C1 segment of cervical spinal cord (tissue), 14 donors: ENCODE measurements at places on chromosomes 7 and 10.

- no peak for DNase-seq
Observed at GRCh38 chr7:38160003-38160571, 18.0 kb upstream of the STARD3NL start.

DNA sequence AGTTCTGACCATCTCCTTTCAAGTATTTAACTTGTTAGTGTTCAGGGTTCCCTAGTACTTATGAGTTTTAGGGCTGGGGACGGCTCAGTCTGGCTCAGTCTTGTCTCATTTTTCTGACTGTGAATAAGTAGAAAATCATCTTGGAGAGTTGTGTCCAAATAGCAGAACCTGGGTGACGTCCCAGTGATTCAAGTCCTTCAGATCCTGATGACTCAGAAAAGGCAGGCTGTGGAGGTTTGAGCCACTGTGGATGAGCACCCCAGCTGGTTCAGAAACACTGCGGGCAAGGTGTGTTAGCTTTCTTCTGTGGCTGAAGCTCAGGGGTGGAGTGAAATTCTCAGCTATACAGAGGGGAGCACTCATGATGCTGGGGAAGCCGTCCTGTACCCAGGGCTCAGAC lies 154.4 kb upstream of the NPY start:
- DNase-seq, result no peak

- no peak for DNase-seq
Observed at GRCh38 chr7:7563269-7563668, 3.4 kb upstream of the MIOS start.

DNA sequence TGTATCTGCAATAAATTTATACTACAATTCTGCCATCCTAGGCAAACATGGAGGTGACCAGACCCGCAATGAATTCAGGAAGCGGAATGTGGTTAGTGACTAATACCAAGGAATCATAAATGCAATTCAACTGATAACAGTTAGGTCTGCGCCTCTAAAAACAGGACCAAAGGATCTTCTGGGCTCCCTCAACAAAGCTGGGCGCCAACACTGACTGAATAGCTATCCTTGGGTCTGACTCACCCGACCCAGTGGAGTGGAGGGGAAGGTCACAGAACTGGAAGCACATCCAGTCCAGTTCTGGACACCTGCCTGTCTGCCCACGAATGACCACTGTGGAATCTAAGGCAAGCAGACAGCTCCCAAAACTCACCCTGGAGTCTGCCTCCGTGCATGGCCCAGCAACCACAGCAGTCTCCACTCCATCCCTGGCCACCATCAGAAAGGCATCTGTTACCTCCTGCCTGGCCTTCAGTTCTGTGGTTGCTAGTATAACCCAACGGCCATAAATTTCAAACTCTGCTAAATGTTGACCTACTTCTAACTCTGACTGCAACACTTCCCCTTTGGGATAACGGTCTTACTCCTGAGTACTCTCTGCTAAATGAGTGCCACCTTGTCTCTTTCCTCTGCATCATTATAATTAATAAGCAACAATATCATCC lies 43.0 kb upstream of the DLX6 start:
- no peak for DNase-seq

DNA sequence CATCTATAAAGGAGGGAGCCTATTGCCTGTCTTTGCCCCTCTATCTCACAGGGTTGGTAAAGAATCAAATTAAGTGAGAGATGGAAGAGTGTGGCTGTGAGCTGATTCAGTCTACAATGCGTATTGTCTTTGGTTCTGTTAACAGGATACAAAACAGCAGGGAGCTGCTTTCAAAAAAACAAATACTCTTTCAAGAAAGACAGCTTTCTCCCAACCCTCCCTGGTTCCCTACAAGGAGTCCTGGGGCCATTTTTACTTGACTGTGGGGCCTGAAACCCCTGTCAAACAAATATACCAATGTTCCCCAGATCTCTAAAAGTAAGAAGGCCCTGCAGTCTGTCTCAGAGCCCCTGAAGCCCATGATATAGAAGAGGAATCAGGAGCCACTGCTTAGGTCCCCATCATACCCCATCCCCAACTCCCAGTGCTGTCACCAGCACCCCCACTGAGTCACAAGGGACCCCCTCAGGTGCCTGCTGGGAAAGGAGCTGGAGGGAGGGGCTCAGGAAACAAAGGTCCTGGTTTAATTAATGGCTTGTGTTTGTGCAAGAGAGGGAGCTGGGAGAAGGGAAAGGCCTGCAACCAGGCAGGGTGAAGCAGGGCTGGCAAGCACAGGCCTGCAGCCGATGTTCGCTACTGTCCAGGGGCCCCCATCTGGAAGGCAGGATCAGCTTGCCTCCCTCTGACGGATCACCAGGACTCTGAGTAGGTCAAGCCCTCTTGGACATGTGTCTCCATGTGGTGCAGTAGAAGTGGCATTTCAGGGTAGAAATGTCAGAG lies 182.0 kb upstream of the GHITM start:
- DNase-seq, result no peak

DNA sequence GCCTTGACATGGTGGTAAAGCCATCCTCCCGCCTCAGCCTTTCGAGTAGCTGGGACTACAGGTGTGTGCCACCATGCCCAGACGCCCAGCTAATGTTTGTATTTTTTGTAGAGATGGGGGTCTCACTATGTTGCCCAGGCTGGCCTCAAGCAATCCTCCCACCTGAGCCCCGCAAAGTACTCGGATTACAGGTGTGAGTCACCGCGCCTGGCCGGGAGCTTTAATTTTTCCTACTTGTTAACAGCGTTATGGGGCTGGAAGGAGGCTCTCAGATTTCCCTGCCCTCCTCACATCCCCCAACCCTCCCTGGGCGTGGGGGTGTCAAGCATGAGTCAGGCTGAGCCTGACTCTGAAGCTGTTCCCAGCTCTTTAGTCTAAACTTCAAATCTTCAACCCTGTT lies 8.3 kb downstream of the ALKBH4 start:
- no peak for DNase-seq

- no peak for DNase-seq
Observed at GRCh38 chr10:78406648-78407008, 373.0 kb downstream of the RPS24 start.

DNA sequence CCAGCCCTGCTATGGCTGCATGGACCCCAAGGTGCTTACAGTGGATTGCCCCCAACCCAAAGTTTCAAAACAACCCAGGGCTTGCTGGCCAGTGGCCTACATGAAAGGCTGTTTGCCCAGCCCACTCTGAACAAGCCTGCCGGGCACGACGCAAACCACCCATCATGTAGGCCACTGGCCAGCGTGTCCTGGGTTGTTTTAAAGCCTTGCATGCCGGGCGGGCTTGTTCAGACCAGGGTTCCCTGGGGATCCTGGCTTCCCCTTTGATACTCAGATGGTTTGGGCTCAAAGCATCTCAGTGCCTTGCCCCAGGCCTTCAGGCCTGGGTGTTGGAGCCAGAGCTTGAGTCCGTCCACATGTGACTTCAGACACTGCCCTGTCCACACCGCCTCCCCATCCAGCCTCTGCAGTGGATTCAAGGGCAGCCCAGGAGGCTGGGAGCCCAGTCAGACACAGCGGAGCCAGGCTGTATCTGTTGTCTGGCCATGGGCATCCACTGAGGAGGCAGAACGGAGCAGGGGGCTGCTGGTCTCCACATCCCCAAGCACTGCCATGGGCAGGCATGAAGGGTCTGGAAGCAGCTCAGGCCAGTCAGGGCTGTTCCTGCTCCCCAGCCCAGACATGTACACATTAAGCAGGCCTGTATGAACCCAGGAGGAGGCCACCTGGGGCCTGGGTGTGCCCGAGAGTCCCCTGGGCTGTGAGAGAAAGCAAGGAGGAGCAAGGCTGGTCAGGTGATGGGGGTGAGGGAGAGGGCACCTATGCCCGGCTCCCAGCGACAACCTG lies 4.0 kb upstream of the ADIRF start:
- no peak for DNase-seq

DNA sequence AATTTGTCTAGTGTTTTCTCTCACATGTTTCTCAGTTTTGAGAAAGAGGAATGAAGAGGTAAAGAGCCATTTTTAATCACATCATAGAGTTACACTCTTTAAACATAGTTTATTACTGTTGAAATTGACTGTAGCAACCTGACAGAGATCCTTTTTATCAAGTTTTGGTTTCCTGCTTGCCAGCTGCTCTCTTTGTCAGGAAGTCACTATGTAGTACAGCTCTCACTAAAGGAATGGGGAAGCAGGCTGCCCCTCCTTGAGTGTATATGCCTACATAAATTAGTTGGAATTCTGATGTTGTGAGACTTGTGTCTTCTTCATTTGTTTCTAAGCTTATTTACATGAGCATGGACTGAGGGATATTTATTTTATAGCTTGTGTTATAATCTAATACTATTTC lies 1274.0 kb upstream of the CELF2 start:
- no peak for DNase-seq

DNA sequence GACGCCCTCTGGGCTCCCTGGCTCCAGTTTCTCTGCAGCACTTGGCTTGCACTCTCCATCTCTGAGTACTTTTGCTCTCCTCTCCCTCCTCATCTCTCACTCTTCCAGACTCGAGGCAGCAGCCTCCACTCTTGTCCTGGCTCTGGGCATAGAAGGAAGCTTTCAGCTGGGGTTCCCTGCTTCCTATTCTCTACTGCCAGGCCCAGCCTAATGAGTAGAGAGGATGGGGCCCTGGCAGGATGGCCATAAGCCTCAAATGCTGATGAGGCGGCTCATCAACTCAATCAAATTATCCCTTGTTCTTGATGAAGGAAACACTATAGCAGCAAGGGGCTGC lies 55.8 kb downstream of the NEURL1 start:
- no peak for DNase-seq

GRCh38 chr10:107152087-107152486 lies 12.4 kb downstream of the SORCS1 start:
- DNase-seq, result no peak

- DNase-seq, result no peak
Observed at GRCh38 chr10:19412531-19412930, 363.9 kb downstream of the MALRD1 start.

DNA sequence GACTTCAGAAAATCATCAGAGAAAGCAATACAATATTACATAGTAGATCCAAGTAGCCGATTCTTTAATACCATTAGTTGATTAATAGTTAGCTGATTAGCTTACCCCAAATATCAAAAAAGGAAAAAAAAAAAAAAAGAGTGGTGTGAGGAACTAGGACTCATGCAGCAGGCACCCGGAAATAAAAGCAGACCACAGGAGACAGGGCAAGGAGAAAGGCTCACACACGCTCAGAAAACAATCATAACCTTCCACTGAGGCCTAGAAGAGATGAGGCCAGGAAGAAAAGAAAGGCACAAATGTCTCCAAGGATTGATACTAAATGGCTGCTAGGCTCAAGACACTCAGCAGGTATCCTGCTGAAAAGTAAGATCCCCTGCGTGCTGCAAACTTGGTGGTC lies 25.9 kb downstream of the TRDMT1 start:
- DNase-seq, result no peak

DNA sequence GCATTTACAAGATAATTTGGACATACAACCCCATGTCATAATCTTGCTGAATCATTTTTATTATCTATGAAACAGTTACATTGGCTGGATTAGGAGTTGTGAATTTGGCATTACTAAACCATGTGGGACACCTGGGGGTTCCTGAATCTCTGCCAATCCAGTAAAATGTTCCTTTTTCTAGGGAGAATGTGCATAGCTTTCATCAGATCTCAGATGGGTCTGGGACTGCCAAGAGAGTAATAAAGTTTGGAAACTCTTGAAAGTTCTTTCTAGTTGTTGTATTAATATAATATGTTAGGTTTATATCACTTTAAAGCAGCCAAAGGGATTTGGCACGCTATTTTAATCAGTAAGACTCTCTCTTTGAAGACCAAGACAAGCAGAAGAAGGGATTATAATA lies 62.7 kb downstream of the SEMA3E start:
- no peak for DNase-seq

- DNase-seq, result no peak
Observed at GRCh38 chr7:113806633-113807327, 112.0 kb downstream of the PPP1R3A start.

GRCh38 chr10:19024611-19025010 lies 24.0 kb upstream of the MALRD1 start:
- no peak for DNase-seq

- DNase-seq, result no peak
Observed at GRCh38 chr10:32054094-32054493, 2.1 kb downstream of the KIF5B start.

DNA sequence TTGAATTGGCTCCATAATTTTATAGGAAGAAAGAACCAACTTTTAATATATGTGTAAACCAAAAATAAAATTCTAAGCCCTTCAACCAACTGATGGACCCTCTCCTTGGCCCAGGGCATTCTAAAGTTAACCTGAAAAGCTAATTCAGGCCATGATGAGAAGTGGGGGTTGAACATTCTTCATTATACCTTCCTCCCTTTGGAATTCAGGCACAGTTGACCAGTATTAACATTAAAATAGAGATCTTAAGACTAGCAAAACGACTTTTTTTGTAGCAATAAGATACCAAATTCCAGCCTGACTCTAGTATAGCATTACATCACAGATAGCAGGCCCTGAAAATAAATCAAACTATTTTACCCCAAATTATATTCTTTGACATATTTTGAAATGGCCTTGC lies 173.2 kb downstream of the PLPP4 start:
- no peak for DNase-seq

DNA sequence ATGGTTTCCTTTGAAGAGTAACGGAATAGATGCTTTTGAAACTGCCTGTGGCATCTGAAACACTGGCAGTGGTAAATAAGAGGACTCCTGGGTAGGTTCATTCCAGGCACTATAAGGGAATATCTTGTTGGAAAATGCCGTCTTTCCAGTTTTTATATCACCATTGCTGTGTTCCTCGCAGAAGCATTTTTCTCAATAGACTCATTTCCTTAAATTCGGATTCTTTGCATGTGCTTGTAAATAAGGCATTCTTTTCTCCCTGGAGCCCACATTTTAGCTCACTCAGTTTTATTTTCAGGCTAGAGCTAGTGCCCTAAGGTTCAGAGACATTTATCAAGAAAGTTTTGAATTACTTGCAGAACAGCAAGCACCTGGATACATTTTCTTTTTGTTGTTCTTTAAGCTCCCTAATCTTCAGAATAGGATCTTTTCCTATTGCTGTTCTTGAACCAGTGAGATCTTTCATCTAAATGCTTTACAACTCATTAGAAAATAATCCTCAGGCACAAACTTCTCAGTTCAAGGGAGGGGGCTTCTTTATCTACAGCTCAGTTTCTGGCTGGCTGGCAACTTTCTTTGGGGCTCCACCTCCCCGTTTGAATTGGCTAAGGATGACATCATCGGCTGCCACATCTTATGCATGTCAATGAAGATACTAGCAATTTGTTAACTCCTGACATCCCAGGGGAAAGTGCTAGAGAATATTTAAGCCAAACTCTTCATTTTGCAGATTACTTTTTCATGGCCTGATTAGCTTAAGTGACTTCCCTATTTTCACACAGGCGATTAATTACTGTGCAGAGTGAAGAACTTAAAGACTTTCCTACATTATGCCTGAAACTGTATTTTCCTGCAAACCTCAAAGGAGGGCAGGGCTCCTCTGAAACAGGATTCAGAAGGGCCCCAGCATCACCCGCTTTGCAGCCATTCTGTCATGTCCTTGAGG lies 133.7 kb upstream of the RSU1 start:
- no peak for DNase-seq
